A549 treated with dexamethasone at 1 μM for 4 hours (cell line): ENCODE measurements at places on chromosomes 2 and 18. TPM values are rescaled to one million over a fixed set of nuclear protein-coding genes. Genes with fewer than 3 reads are reported as not detected.

The C1D gene
- 25.8 to 50.8 TPM (median 28.2 TPM) in 5 replicates for total RNA-seq

The NUP35 gene
- 30.0 to 36.6 TPM (median 32.6 TPM) in 5 replicates for total RNA-seq

The UGT1A5 gene
- total RNA-seq = 0.06 TPM in 1 of 5 replicates, not detected in the others

The C2orf80 gene
- not detected in 5 replicates for total RNA-seq

The RAB6C gene
- not detected in 5 replicates for total RNA-seq

The KIAA2012 gene
- not detected in 5 replicates for total RNA-seq
